ENCODE measurements at places on chromosomes 2 and 18.

DNA sequence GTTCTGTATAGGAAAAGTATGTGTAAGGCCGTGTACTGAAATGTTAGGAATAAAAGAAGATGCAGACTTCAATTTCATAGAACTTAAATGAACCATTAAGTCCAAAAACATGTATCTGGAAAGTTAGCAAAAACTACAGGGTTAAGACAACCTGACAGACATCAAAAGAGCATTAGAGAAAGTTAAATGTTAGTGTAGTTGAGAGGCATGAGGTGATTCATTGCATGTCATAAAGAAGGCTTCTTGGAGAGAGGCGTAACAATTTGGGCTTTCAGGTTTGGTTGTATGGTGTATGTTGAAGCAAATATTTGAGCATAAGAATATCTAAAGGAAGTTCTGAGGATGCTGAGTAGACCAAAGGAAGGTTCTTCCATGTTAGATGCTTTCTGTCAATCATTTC is 6.3 kb downstream of the EPC2 start:
- no peak for DNase-seq

GRCh38 chr2:195252018-195252417 is 405.0 kb upstream of the SLC39A10 start:
- no peak for DNase-seq

DNA sequence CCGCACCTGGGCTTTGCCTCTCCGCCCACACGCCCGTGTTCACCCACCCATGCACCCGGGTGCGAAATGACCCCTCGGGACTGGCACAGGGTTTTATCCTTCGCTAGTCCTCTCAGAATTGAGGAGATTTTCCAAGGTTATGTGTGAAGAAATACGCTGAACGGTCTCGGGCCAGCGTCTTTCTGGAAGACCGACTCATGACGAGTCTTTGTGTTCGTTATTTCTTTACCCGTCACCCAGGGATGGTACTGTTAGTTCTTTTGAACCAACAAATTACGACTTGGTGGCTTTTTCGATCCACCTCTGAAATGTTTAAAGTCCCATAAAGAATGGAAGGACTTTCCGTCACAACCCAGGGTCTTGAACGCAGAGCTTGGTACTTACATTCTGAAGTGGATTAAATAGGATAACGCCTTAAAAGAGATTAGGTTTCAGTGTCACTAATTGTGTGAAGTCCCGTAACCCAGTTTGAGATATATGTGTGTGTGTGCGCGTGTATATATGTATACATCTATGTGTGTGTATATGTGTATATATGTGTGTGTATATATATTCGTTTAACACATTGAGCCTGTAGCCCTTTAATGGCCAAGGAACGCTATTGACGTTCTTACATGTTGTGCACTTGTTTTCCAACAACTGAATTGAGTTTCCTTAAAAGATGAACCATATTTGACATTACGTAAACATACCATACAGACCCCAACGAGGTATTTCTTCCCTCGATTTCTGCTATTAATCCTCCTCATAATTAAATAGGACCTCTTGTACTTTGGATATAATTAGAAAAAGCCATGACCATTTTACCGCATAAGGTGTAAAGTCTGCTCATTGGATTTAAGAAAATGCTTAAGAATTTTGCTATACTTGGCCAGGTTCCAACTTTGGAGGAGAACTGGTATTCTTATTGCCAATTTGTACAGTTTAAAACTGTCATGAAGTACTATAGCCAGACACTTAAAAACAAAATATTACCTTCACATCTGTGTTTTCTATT is 889 bp downstream of the ZC3H15 start:
- DNase-seq: no peak

DNA sequence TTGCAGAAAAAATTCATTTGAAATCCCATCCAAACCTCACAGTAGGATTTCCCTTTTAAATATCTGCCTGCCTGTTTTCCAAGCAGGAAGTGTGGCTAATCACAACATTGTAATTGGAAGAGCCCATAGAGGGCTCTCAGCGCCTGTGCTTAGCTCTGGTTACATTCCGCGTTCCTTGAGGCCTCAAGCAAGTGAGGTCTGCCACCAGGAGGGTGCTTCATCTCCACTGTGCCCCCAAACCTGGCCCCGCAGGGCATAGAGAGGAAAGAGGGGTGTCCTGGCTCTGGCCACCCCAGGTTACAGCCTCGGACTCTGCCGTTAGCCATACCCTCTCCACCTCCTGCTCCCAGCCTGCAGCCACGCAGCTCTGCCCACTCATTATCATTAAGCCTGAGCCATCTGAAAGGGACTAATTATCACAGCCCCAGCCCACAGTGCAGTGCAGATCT is 214.8 kb downstream of the SP3 start:
- DNase-seq: peak; percentile 24

DNA sequence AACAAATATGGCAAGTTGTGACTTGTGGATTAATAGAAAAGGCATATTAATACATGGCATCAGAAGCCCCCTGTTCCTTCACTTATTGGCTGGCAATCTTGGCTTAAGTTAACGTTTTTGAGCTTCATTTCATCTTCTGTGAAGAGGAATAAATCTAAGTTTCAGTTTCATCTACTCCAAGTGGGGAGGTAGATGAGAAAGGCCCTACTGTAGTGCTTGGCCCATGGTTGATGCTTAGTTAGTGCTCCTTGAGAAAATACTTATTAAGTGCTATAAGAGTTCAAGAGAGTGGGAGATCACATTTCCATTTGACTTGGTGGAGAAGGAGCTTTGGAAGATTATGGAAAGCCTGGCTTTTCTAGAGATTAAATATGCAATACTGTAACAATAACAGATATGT is 244.3 kb downstream of the BABAM2 start:
- no peak for DNase-seq

DNA sequence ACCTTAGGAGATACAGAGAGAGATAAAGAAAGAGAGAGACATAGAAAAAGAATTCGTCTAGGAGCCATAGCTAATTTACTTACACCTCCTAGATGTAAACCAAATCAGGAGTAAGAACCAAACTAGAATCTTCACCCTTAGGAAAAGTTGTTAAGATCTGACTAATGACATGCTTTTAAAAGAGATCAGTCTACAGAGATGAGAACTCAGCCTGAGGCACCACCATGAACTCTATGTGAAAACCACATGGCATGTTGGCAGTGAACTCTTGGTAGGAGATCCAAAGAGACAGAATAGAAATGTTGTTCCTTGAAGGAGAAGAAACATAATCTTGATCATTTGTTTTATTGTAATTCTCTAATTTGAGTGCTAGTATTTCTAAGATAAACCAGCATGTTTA is 585.4 kb upstream of the ID2 start:
- DNase-seq: no peak

All from NCI-H2107 (cell line).